Stimulated activated CD8-positive, alpha-beta memory T cell treated with anti-CD3 and anti-CD28 coated beads, Interleukin-7, amount 100 ng/mL, for 24 hours (primary cell): ENCODE measurements at places on chromosomes 2 and 18.

GRCh38 chr18:33870059-33870458 is 292.0 kb downstream of the ASXL3 start:
- DNase-seq = no peak

DNA sequence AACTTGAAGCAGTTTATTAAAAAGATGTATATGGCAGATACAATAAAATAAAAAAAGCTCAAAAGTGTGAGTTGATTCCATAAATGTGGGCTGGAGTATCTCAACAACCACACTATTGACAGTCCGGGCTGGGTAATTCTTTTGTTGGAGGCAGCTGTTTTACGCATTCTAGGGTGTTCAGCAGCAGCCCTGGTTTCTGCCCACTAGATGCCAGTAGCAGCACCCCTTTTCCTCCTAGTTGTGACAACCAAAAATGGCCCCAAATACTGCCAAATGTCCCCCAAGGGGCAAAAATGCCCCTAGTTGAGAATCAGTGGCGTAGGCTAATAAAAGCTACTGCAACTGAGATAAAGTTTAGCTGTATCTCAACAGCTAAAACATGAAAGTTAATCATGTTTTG is 44.8 kb downstream of the CHMP3 start:
- no peak for DNase-seq

- DNase-seq = no peak
These were observed 216.6 kb downstream of the SPAG16 start for GRCh38 chr2:213500881-213501280.

DNA sequence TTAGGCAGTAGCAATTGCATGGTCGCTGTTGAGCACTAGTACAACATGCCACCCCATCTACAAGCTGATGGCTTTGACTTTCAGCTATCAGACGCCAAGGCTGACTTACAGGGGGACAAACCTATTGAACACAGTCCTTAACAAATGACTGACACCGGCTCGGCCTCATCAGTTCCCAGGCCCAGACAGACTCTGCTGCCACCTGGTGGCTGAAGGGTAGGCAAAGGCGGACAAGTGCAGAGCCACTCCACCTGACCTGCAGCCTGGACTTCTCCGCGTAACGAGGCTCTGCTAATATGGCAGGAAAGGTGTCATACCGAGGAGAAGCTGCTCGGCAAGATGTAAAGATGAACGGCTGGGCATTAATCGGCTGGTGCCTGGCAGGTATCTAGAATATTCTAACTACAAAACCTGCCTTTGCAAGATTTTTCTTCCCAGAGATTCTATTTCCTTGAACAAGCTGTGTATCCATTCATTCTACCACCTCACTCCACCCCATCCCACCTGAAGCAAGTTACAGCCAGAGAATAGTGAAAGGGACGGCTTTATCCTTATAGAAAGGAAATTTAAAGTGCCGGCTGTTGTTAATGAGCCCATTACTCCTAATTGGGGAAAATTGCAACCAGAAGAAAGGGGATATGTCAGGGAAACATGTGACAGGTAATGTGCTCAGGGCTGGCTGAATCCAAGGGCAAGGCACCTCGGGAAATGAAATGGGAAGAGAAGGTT is 67.4 kb downstream of the STEAP3 start:
- DNase-seq = peak; percentile 21

DNA sequence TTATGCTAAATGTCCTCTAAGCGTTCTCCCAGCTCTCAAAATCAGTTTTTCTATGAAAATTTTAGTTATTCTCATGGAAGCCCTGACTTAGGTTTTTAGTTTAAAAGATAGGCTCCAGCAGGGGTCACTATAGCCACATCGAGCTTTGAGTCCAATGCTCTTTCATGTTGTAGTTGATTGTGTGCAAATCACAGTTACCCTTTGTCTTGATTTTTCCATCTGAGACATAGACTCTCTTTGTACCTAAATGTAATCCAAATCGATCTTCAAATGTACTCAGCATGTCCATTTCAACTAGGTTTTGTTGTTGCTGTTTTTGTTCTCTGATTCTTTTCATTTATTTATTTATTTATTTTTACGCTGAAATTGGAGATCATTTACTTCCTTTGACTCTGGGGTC is 26.4 kb upstream of the MSTN start:
- DNase-seq = no peak

GRCh38 chr2:182281276-182281675 is 145.6 kb downstream of the PDE1A start:
- DNase-seq = no peak

- DNase-seq = no peak
These were observed 115.1 kb upstream of the GPC1 start for GRCh38 chr2:240320204-240320993.

DNA sequence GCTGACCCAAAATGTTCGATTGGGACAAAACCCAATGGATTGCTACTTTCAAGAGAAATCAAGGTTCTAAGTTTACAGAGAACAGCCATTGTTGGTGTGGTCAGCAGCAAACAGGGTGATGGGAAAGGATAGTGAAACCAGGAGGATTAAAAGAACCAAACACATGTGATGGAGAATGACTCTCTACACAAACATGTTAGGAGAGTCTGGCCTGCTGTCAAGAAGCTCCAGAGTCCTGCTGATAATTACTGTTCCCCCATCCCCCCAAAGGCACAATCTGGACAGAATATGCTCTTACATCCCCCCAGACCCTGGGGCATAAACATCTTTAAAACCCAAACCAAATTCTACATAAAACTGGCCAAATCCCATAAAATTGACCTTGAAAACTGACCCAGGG is 32.0 kb upstream of the ACYP2 start:
- no peak for DNase-seq

DNA sequence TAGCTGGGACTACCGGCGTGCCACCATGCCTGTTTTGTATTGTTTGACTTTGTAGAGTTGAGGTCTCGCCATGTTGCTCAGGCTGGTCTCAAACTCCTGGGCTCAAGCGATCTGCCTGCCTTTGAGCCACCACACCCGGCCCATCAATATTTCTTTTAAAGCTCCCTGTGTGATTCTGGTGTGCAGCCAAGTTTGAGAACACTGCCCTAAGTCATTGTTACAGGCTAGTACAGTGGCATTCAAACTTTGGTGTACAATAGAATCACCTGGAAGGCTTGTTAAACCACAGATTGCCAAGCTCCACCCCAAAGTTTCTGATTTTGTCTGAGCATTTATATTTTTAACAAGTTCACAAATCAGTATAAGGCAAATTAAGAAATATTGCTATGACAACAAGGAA is 99.9 kb downstream of the RBBP8 start:
- DNase-seq = no peak

- DNase-seq = no peak
These were observed 379.0 kb downstream of the ZEB2 start for GRCh38 chr2:144140891-144141290.

DNA sequence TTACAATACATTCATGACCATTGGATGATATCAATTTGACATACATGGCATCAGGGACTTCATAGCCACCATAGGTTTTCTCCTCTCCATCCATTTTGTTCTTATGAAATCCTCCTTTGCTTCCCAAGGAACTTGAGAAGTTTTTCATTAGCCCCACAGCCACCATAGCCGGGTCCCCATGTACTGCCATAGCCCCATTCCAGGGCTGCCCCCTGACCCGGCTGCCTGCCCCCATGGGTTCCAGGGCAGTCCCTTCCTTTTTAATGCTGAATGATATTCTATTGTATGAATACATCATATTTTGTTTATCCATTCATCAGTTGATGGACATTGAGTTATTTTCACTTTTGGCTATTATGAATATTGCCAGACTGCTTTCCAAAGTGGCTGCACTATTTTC is 20.4 kb downstream of the ATP6V1B1 start:
- DNase-seq = no peak

GRCh38 chr18:3605486-3605952 is 155.5 kb downstream of the TGIF1 start:
- no peak for DNase-seq

- no peak for DNase-seq
These were observed 69.2 kb upstream of the EPHA4 start for GRCh38 chr2:221641181-221641871.

GRCh38 chr2:187874786-187875185 is 320.6 kb upstream of the TFPI start:
- DNase-seq = no peak

DNA sequence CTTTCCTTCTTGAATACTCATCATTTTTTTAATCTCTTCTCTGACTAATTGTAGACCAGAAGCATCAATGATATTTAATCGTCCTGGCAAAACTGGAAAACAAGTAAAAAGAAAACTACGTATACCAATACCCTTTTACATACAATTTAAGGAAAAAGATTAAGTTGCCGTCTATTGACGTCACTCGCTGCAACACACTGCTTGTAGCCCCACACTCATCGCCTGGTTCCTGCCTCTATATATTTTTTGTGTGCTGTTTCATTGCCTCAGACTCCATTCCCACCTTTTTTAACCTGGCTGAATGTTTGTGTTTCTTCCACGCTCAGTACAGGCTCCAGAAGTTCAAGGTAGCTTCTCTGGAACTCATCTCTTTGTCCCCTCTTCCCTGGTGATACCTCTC is 536.2 kb downstream of the METTL4 start:
- DNase-seq = no peak
